ENCODE measurements at places on chromosomes 2 and 18. TPM values are rescaled to one million over a fixed set of nuclear protein-coding genes. Genes with fewer than 3 reads are reported as not detected.
A peak's percentile ranks its signal among the peaks of the same experiment; 100 is the strongest.

DNA sequence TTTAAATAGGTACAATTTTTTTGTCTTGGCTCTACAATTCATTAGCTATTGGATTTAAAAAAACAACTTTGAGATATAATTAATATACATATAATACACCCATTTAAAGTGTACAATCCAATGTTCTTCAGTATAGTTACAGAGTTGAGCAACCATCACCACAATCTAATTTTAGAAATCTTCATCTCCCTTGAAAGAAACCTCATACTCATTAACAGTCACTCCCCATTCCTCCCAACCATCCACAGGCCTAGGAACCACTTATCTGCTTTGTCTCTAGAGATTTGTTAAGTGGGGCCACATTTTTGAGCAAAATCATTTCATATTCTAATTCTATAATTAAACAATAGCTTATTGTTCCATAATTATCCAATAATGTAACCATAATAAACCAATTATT is 32.6 kb downstream of the MRPL33 start:
- DNase-seq: no peak

DNA sequence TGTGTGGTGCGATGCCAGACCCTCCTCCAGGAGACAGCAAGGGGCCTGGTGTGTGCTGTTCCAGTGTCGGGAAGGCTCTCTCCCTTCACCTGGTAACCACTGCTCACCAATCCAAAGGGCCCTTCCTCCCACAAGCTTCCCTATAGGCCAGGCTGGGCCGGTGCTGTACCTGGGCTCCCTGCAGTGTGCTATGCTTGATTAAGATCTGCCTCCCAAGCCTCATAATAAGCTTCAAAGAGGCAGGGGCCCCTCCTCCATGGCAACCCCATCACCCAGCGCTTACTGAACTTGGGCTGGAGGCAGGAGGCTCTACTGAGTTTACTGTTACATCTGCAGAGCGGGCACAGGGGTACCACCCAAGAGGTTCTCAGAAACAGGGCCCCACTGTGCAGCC is 4.5 kb upstream of the MAL start:
- no peak for DNase-seq

GRCh38 chr2:239710953-239711861 is 310.4 kb upstream of the HDAC4 start:
- no peak for DNase-seq

DNA sequence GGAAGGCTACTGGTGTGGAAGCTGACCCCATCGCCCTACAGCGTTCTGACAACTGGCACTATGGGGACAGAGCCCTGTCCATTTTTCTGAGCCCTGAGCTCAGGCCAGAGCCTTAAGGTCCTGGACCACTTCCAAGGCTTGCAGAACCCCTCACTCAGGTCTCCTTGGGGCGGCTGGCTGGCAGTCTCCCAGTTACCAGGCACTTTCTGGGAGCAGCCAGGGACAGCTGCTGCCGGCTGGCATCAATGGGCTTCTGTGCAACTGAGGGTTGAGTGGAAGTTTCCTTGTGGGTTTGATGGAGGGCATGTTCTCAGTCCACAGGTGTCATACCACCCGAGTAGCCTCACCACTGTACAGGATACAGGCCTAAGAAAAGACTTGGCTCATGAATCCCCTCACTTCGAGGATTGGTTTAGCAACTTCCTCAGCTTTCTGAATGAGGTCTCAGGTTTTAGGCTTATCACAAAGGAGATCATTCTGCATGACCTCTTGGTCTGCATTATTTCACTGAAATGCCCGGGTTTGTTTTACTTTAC is 27.4 kb upstream of the WIPF1 start:
- no peak for DNase-seq

The MEX3C gene
- 70.9 TPM for polyA plus RNA-seq

DNA sequence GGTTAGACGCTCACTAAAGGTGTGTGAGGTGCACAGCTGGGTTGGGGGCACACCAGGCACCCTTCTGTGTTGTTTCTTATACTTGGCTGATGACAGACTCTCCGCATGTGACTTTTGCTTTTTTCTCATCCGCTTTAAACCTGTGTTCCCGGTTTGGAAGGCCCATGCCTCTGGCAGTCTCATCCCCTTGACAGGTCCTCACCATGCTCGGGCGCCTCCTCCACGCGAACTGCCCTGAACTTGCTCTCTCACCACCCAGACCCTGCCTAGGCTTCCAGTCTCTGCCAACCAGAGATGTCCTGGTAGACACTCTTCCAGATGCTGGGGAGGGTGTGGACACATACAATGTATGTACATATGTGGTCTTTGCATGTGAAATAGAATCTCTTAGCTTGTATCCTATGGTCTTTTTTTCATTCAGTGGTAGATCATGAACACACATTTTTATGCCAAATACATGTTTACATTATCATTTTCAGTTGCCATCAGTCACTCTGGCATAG is 79.8 kb downstream of the LIMS1 start:
- no peak for DNase-seq

DNA sequence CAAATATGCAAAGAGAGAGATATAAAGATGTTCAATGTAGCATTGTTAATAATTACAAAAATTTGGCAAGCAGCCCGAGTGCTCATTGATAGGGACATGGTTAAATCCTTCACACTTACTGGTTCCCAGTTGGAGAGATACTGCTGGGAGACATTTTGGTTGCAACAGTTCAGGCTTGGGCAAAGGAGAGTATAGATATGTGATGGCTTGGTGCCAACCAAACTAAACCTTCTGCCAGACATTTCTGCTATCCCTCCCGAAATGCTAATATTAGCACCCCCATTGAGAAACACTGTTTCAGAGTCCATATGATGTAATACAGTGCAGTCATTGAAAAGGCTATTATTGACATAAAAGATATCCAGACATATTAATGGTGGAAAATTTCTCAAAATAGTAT is 11.5 kb downstream of the GEN1 start:
- no peak for DNase-seq

The TRABD2A gene
- polyA plus RNA-seq: 0.30 TPM

DNA sequence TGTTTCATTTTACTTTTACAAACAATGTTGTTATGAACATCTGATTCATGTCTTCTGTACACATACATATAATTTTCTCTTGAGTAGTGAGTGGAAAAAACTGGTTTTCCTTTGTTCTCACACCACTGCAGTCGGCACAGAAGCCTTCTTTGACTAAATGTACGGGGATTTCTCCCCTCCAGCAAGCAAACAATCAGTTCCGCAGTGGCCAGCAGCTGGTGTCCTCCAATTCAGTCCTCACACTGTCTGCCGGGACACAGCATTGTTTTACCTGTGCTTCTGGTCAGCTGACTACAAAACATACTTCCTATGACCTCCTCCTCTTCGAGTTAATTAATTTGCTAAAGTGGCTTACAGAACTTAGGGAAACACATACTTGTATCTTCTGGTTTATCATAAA is 202.8 kb downstream of the WDR7 start:
- DNase-seq: no peak

DNA sequence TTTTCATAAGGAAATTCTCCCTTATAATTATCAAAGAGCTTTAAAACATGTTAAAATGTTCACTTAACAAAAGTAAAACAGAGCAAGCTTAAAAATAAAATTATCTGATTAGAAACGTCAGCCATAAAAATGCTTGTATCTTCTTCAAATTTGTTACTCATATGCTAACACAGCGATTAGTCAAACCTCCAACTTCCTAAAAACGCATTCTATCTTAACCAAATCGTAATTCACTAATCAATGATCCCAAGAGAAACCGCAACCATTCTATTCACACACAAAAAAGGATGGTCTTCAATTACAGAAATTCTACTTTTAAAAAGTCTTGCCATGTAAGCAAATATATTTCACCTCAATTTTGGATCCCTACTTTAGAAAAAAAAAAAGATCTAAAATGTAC is 1.9 kb downstream of the STK17B start:
- DNase-seq: no peak

The CDK15 gene
- 1.0 TPM for polyA plus RNA-seq

DNA sequence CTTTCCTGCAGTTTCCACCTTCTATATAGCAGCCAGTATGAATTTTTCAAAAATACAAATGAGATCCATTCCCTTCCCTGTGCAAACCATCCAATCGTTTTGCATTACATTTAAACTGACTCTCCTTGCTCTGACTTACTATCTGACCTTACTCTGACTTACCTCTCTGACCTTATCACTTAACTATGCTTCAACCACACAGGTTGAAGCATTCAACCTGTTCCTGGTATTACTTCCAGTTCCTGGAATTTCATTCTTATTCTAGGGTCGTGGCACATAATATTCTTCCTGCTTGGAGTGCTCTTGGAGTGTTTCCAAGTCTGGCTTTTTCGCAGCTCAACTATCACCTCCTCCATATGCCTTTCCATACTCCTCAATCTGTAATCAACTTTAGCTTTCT is 850.6 kb upstream of the CHAC2 start:
- DNase-seq: no peak

The GRHL1 gene
- 6.8 TPM for polyA plus RNA-seq

DNA sequence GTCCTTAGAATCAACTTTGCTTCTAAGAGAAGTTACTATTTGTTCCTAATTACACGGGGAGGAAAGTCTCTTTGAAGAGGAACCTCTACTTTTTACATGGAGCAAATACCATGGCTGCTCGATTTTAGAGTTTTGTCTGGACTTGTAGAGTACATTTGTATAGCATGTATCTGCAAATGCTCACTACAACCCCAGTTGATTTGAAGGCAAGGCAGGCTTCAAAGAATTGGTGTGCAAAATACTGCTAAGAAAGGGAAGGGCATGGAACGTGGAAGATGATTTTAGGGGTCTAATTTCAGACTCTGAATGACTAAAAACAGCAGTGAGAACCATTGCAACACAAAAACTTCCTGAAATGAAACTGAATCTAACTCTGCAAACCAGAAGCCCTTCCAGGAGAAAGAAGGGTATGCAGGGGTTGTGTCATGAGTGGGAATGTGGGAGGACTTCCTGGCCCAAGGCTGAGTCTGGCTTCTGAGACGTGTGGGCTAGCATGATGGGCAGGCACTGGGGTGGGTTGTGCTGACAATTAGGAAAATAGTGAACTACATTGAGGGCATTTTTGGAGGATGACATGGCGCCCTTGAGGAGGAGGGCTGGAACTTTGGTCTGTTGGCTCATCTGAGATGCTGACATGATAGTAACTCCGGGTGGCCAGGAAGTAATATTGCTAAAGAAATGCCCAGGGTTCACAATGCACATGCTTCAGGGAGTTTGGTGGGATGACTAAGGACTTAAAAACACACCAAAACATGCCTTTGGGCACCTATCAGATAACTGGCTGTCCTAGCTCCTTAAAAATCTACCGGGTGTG is 18.9 kb upstream of the IL1R2 start:
- DNase-seq: no peak

DNA sequence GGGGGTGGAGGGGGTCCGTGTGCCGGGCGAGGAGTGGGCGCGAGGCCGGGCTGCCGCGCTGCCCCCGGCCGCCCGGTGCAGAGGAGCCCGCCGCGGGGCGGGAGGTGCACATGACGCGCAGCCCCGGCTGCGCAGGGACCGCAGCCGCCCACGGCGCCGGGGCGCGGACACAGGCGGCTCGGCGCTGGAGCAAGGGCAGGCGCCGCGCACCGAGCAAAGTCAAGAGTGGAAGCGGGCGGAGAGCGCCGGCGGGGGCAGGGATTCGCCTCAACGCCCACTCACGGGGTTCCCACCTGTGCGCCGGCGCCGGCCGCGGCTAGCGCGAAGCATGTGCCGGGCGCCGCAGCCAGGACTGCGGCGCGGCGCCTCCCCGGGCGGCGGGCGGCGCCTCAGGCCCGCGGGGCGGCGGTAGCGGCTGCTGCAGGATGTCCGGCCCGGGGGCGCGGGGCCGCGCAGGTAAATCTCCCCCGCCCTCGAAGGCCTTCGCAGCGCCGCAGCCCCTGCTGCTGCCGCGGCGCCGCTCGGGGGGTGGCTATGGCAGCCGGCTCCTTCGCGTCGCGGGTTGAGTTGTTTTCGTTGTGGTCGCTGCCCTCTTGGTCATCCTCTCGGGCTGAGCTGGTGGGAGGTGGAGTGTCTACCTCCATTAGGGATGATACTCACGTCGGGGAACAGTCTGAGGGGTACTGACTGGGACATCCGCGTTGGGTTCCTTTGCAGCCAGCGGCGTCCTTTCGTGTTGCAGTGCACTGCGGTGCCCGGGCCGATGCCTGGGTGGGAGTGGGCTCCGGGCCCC is 216.3 kb upstream of the DTNA start:
- DNase-seq: peak; percentile 33

GRCh38 chr18:41265047-41265446 is 690.0 kb upstream of the PIK3C3 start:
- peak; percentile 22 for DNase-seq

The PCARE gene
- polyA plus RNA-seq: 0.46 TPM

DNA sequence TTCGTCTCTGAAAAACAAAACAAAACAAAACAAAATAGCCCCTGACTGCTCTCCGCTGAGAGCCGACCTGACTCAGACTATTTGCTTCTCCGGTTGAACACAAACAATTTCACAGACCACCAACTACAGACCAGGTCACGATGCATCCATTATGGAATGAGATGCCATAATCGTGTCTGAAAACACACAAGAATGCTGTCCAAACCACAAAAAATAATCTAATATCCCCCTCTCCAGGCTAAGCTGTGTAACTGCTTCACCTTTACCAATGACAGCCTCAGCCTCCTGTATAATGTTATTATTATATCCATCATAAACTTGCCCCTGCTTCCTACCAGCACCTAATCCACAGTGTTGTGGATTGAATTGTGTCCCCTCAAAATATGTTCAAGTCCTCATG is 114.7 kb downstream of the DNAH6 start:
- peak; percentile 11 for DNase-seq

DNA sequence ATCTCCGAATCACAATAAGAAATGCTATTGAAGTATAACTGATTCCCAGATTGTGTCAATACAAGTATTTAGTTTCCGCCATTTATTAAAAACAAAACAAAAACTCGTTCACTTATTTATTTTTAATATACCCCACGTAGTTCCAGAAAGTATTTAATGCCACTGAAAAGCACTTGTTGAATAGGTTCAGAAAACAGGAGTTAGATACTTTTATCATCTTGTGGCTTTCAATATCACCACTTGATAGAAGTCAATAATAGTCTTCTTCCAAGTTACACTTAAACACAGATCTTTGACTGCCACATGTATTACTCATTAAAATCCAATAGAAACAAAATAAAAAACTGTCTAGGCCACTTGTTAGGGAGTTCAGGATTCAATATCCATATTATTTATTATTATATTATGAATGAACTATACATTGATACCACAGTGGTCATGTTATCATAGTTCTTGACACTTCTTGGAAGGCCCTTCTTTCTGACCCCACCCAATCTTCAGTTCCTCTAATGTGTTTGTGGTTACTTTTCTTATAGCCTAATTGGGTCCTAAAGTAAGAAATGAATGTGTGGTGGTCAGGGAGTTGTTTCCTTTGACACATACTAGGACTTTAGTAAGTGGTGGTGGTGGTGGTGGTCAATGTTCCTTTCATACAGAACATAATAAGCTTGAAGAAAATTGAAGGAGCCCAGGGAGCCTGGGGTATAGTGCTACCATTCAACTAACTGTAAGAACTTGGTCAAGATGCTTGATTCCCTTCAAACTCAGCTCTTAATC is 221.3 kb upstream of the ITGA4 start:
- DNase-seq: no peak

All from renal pelvis (tissue), 12 donors.